CD8-positive, alpha-beta memory T cell (primary cell): ENCODE measurements at places on chromosomes 3 and 15. TPM values are rescaled to one million over a fixed set of nuclear protein-coding genes. Genes with fewer than 3 reads are reported as not detected.
A peak's percentile ranks its signal among the peaks of the same experiment; 100 is the strongest.

- no peak for DNase-seq
- no peaks in the 10 kb centered on the region for H3K27me3 ChIP-seq
- H3K4me3 ChIP-seq: peak overlapping the region; percentile 39
These were observed 126.5 kb downstream of the FMN1 start for GRCh38 chr15:33068007-33068481.

DNA sequence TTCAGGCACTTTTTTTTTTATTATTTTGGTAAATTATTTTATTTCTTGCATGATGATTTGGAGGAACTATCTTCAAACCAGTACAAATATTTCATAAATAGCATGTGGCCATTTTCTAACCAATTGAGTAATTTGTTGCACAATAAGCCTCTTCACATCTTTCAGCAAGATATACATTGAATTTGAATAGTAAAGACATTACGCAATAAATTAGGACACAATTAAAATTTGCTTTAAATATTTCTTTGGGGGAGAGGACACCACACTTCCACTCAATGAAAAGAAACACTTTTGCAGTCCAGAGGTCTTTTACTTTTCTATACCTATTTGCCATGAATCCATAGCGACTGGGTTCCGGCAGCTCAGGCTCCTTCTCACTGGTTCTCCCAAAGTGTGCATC lies 762.6 kb upstream of the GOLIM4 start:
- H3K4me3 ChIP-seq: no peak overlapping the region
- H3K27ac ChIP-seq: no peak overlapping the region
- no peaks in the 10 kb centered on the region for H3K4me1 ChIP-seq

PDZRN3 gene
- not detected for total RNA-seq

DNA sequence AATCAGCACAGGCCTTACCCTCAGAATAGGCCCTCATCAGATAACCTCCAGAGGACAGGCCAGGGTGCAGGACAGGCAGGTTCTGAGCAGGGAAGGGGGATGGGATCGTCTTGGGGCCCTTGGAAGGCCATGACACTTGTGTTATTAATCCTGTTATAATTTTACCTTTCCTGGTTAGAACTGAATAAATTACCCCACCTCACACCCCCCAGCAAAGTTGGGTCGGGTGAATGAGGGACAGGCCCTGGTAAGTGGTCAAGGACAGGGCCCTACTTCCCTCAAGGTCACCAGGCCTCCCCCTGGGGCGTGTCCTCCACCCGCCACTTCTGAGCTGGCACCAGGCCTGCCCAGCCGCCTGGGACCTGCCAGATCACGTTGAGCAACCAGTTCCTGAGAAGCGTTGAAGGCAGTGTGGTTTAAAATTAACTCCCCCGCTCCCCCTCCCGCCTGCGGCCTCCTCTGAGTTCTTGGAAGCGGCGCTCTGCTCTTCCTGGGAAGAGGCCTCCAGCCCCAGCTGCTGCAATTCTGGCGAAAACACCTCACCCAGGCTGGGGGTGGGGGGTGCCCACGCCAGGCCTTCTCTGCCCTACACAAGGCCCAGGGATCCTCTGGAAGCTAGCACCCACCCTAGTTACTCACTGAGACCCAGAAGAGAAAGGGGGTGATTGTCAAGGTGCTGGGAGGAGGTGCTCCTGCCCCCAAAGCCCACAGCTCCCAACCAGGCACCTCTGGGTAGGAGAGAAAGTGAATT lies 10.6 kb downstream of the CISH start:
- H3K27ac ChIP-seq: peak overlapping the region; percentile 84
- H3K4me3 ChIP-seq: peak overlapping the region; percentile 26
- peak; percentile 56 for DNase-seq
- peaks cover 79% of the 10 kb centered on the region for H3K4me1 ChIP-seq
- H3K36me3 ChIP-seq: peaks cover 22% of the 10 kb centered on the region

ANKRD34C gene
- not detected for total RNA-seq

GRCh38 chr15:41926185-41927056 lies 32.6 kb upstream of the SPTBN5 start:
- H3K36me3 ChIP-seq: no peaks in the 10 kb centered on the region
- DNase-seq: no peak
- no peak overlapping the region for H3K4me3 ChIP-seq
- no peaks in the 10 kb centered on the region for H3K27me3 ChIP-seq

- no peaks in the 10 kb centered on the region for H3K36me3 ChIP-seq
- peaks cover 26% of the 10 kb centered on the region for H3K4me1 ChIP-seq
- no peak overlapping the region for H3K27ac ChIP-seq
- peak; percentile 12 for DNase-seq
These were observed 328.0 kb downstream of the UACA start for GRCh38 chr15:70435369-70435768.

DNA sequence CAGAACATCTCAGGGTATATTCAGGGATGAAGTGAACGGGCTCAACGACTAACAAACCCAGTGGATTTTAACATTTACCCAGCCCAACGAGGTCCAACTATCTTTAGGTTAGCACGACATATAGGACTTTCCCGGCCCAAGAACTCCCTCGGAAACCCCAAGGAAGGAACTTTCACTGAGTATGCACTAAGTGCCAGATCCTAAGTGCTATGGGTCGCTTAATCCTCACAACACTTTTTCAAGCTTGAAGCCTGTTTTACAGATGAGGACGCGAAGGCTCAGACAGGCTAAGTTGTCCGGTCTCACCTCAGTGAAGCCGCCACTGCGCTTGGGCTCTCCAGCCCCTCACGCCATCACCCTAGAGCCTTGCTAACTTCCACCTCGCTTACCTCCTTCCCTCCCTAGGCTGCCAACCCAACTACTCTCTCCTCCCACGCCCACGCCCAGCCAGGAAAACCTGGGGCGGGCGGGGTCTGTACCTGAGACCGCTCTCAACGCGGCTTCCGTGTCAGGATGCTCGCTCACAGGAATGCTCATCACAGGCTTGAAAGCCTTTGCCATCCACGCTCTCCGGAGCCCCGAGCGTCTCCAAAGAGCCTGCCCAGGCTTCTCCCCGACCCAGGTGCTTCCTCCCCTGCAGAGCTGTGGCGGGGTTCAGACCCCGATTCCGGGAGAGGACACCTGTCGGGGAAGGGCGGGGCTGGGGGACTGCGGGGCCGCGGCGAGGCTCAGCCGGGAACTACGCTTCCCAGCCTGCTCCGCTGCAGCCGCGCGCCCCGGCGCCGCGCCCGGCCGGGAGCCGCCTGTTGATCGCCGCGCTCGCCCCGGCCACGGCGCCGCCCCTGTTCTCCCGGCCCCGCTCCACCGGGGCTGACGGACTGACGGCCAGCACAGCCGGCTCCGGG lies at the start of gene TMOD2:
TSS of gene TMOD2 (plus strand) at position 806 of the 905 bp plus-strand sequence. CDS start 14,845 bp downstream, outside the sequence.
- no peaks in the 10 kb centered on the region for H3K27me3 ChIP-seq
- DNase-seq: peak; percentile 63
- peaks cover 11% of the 10 kb centered on the region for H3K4me1 ChIP-seq
- no peaks in the 10 kb centered on the region for H3K36me3 ChIP-seq
